CD8-positive, alpha-beta T cell (primary cell): ENCODE measurements at places on chromosomes 5 and 9.

DNA sequence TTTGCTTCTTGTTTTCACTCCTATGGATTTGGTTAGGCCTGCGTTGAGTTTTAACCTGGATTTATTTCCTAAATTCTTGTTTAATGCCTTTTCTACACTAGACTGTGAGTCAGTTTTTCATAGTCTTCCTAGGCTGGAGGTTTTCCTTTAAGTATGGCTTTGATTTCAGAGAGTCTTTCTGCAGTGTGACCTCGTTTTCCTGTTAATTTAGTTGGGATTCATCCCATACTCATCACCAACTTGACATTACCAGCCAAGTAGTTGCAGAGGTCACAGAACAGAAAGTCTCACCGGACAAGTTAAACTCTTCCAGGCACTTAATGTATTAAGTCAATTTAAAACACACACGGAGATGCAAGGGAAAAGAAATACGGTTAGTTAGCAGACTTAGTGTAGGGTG is 29.7 kb upstream of the AUH start:
- DNase-seq = no peak

- DNase-seq = no peak
Observed at GRCh38 chr9:98218562-98219363, 26.3 kb upstream of the CORO2A start.

DNA sequence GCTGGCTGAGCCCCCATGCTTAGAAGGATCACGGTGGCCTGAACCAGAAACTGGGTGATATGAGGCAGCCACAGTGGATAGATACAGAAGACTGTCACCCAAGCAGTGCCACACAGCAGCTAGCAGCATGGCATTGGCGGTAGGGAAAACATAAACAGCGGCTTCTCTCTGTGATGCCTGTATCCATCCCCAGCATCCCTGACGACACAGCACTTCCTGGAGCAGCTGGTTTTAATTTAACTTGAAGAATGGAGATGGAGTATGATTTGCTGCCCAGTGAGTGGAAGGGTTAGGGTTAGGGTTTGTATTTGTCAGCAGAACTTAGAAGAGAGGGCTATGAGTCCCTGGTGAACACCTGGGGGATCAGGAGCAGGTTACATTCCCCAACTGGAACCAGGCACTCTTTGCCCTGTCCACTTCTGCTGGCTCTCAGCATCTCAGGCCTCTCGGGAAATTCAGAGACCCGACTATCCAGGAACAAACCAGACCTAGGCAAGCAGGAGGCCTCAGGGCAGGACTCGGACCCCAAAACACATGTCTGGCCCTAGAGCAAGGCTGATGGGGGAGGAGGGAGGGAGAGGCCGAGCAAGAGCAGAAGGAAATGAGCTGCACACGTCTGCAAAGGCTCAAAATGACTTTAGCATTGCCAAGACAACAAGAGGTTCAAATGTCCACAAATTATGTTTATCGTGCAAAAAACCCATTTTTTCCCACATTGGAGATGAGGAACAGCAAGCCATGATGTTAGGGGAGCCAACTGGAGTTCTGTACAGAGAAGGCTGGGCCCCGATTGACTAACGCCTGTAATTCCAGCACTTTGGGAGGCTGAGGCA is 6.5 kb upstream of the GGTA1 start:
- no peak for DNase-seq

GRCh38 chr5:43409809-43410271 is 2.4 kb downstream of the CCL28 start:
- DNase-seq = no peak

- no peak for DNase-seq
Observed at GRCh38 chr9:115195912-115196311, 78.0 kb upstream of the TNC start.
